ENCODE measurements at places on chromosomes 7 and 10.

DNA sequence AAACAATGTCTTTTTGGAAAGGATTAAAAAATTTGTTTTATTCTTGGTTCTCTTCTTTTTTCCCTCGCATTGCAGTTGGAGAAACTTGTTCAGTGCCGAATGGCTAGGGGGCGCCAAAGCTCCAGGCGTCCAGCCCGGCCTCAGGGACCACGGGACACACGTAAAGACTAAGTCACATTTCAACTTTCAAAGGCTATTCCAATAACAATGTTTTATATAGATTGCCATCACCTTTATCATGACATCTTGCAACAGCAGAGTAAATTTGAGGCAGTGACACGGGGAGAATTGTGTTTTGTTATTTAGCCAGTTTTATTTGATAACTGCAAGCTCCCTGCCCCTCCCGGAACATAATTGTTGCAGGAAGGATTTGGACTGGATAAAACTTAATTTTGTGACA lies 2.2 kb upstream of the IGFBP3 start:
- peak; percentile 22 for DNase-seq

GRCh38 chr7:130593033-130593432 lies 75.5 kb downstream of the COPG2 start:
- DNase-seq, result no peak

GRCh38 chr7:75631711-75632110 lies 107.0 kb downstream of the HIP1 start:
- no peak for DNase-seq

- DNase-seq, result no peak
Observed at GRCh38 chr10:71933651-71934050, 30.5 kb upstream of the CHST3 start.

DNA sequence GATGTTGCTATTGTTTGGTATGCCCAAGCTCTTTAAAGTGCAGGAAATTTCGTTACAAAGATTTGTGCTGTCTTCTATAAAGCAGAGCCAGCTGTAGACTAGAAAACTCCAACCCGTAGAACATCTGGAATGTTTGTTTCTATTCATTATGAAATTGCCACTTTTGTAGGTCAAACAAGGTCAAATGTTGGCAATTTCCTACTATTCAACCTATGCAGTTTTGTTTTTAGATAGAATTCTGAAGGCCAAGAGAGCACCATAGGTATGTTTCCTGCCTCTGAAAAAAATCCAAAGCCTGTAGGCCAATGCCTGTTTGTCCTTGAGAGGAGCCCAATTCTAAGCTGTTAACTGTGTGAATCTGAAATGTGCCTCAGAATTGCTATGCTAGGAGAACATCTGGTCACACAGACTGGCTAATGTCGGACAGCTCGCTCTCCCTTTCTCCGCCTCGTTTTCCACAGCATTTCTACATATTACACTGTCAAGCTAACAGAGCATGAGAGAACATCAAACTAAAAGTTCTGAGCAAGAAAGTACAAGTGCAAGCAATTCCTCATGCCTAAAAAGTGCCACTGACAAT lies 267.2 kb upstream of the LRGUK start:
- no peak for DNase-seq

- DNase-seq, result no peak
Observed at GRCh38 chr7:151918510-151918843, 37.8 kb upstream of the GALNTL5 start.

- DNase-seq, result no peak
Observed at GRCh38 chr10:90288391-90288933, 569.4 kb downstream of the HTR7 start.

- no peak for DNase-seq
Observed at GRCh38 chr10:76333326-76333725, 901.9 kb downstream of the LRMDA start.

GRCh38 chr10:97150013-97150595 lies 35.7 kb downstream of the SLIT1 start:
- DNase-seq, result no peak

DNA sequence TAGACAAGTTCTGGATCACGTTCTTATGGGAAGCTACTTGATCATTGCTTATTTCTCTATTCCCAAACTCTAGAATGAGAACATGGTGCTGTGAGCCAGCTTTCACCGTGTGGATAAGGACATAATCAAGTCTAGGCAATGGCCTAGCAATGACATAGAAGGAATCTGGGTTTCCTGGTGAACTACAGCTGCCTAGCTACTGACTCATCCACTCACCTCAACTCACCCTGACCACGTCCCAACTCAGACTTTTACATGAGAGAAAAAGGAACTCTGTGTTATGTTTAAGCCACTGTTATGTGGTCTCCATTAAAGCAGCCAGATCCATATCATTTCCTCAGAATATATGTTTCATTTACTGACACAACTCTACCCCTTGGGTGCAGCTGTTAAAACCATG lies 18.8 kb upstream of the MET start:
- DNase-seq, result no peak

GRCh38 chr10:1044146-1044545 lies 4.8 kb downstream of the IDI1 start:
- DNase-seq, result no peak

- no peak for DNase-seq
Observed at GRCh38 chr7:19143881-19144574, 1.2 kb downstream of the FERD3L start.

GRCh38 chr10:89209718-89210117 lies 2.6 kb upstream of the CH25H start:
- DNase-seq, result no peak

- DNase-seq, result no peak
Observed at GRCh38 chr7:27156916-27157701, 634 bp upstream of the HOXA7 start.

DNA sequence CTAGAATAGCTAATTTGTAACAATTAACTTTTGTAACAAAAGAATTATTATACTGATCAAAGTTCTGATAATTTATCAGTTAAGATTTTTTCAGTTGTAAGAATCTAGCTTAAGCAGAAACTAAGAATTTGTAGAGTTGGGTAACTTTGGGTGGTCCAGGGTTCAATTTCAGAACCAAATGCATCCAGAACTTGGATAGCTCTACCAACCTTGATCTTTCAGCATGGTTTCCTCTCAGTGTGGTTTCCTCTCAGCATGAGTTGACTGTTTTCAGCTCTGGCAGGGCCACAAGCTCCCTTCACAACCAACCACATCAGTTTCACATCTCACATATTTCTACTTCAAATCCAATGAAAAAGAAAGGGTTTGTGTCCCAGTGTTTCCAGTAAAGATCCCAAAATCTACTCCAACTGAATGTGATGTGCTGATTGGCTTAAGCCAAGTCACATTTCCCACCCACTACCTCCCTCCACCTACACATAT lies 3.3 kb upstream of the FAS start:
- DNase-seq, result no peak

DNA sequence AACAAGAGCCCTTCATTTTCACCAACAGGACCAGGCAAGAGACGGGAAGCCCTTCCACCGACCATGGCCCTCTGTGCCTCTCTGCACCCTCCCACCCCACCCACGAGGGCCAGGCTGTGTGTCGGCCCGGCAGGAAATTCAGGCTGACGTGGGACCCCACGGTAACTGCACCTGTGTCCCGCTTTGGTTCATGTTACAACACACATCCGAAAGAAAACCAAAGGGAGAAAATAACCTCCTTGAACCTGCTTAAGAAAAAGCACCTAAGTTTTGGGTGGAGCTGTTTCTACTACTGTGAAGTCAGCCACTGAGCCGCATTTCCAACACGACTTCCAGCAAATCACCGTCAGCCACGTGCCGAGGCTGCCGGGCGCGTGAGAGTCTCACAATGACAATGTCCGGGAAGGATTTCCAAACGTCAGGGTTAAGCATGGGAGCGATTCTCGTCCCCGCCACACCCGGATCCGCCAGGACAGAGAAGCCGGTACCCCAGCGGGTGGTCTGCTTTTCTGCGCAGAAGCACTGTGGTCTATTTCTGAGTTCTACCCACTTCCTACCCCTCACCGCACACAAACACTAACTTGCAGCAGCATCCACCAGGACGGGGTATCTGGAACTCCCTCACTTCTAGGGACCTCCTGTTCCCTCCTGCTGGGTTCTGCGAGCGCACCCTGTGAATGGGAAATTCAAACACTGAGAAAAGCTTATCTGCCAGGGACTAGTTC lies 36.6 kb downstream of the AMZ1 start:
- DNase-seq, result no peak

GRCh38 chr10:61136139-61136538 lies 192.2 kb upstream of the RHOBTB1 start:
- no peak for DNase-seq

- DNase-seq, result no peak
Observed at GRCh38 chr10:4546500-4546899, 279.5 kb upstream of the AKR1E2 start.

- DNase-seq, result no peak
Observed at GRCh38 chr7:64562256-64562625, 630 bp downstream of the ZNF680 start.

DNA sequence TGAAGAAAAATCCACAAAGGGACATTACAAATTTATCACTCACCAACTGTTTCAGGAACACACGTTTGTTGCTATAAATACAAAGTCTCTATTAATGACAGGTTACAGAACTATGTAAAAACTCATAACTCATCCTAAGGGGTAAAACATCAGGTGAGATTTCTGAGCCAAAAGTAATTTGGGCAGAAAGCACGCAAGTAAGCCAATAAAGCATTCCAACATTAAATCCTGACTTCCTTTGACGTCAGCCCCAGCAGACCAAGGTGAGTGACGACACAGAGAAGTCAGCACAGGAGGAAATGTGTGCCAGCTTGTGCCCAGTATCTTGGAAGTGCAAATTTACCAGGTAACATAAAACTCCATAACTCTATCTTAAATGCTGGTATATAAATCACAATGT lies 45.7 kb downstream of the IMMP2L start:
- no peak for DNase-seq

All from effector memory CD8-positive, alpha-beta T cell (primary cell).